SK-N-SH treated with all-trans-retinoic acid at 6 μM for 48 hours (cell line): ENCODE measurements at places on chromosomes 1 and 21.

- ATAC-seq: no peak
Measured at GRCh38 chr1:235468004-235468403, 36.2 kb downstream of the B3GALNT2 start.

DNA sequence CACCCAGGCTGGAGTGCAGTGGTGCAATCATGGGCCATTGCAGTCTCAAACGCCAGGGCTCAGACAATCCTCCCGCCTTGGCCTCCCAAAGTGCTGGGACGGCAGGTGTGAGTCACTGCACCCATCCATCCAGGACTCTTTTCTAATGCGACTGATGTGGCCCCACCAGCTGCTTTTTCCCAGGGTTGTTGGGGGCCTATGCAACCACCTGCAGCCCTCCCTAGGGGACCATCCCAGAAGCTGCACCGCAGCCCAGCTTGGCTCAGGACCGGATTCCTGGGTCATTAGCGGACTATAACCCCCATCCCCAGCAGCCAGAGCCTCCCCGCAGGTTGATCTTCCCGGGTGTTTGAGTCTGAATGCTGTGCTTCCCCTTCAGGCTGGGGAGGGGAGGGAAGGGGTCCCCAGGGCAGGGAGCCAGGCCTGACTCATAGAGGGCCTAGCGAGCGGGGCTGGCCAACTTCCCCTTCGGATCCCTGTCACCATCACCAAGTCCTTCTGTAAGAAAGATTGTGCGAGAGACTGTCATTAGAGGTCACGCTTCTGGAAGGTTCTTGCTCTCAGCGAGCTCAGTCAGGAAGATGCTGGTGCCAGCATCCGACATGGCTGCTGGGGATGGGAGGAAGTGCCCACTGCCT lies 108.7 kb upstream of the ACTRT2 start:
- no peak for ATAC-seq

GRCh38 chr1:62131093-62131725 lies 63.4 kb upstream of the L1TD1 start:
- ATAC-seq: peak; percentile 96

DNA sequence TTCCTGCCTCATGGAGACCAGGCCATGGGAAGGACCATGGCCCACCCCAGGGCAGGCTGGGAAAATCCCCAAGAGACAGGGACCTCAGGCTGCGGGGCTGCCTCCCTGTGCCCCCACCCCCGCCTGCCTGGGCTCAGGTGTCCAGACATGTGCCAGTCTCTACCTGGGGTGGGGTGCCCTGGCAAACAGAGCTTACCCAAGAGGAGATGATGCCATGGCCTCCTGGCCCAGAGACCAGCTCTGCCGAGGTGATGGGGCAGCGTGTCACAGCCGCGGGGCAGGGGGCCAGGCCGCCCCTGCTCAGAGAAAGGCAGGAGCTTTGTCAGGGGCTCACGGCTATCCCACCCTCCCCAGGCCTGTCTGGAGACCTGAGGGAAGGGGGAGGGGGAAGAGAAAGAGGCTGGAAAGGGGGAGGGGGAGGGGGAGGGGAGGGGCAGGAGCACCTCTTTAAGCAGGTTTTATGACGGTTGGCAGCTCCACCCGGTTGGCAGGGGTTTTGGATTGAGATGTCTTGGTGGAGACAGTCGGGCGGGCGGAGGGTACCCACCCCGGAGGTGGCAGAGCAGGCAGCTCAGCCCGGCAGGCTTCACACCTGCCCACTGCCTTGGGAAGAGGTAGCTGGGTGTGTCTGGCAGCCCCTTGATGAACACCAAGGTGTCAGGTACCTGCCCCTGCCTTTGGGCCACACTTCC lies 101.5 kb upstream of the IFFO2 start:
- no peak for ATAC-seq

GRCh38 chr1:186456729-186457255 lies 4.1 kb downstream of the PDC start:
- ATAC-seq: no peak

DNA sequence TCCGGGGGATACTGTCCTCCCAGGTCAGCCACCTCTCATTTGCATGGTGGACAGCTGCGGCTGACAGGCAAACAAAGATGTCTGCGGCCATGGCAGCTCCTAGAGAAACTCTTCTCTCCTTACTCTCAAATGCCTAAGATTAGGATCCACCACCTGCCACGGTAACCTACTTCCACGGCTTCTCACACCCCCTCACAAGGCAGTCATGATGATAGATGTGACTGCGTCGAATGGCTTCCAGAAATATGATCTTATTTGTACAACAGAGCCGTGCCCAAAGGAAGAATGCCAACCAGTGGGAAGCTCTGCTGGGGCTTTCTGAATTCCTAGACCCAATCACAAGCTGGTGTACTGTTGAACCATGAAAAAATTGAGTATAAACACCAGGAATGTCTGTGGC lies 73.4 kb downstream of the BACE2 start:
- no peak for ATAC-seq

DNA sequence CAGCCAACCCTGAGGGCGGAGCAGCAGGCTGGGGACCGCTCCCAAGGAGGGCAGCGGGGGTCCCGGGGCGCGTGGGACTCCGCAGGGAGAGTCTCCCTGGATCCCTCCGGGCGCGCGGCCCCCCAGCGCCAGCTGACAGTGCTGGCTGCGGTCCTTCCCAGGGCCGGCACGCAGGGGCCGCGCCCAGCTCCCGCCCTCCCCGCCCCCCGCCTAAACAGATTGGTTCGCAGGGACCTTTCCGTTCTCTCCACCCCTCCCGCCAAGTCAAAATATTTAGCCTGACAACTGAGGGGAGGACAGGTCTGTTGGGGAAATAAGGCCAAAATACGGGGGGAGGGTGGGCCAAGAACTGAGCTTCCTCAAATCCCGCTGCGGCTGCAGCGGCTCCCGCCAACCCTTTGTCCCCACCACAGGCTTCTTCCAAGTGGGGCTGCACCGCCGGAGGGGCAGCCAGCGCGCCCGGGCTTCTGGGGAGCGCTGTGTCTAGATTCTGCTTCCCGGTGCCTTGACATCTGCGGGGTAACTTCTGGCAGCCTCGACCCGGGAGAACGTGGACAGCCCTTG lies at the start of gene INSRR:
TSS of gene INSRR (minus strand) at position 159 of the 564 bp plus-strand sequence. CDS start 496 bp downstream, outside the sequence.
- ATAC-seq: peak; percentile 2; the same call in 2 of the 3 replicates

- no peak for ATAC-seq
Measured at GRCh38 chr1:112510340-112510739, 1.6 kb downstream of the WNT2B start.

DNA sequence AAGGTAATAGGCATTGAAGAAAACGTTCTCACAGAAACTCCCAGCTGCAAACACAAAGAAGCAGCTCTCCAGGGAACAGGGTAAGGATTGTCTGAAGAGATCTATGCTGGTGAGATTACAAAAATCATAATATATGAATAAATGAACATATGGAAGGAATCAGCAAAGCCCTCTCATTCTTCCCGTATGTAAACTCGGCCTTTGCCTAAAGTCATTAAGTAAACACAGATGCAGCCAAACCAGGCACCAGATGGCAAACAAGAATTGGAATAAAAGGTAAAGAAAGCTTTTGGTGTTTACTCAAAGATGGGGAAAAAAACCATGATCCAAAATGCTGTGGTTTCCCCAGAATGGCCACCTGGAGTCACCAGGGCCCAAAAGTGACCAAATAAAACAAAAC lies 76.6 kb upstream of the HOOK1 start:
- peak; percentile 69 for ATAC-seq

- ATAC-seq: no peak
Measured at GRCh38 chr1:239422818-239423217, 36.5 kb downstream of the CHRM3 start.

- no peak for ATAC-seq
Measured at GRCh38 chr1:237235091-237235490, 193.1 kb downstream of the RYR2 start.

DNA sequence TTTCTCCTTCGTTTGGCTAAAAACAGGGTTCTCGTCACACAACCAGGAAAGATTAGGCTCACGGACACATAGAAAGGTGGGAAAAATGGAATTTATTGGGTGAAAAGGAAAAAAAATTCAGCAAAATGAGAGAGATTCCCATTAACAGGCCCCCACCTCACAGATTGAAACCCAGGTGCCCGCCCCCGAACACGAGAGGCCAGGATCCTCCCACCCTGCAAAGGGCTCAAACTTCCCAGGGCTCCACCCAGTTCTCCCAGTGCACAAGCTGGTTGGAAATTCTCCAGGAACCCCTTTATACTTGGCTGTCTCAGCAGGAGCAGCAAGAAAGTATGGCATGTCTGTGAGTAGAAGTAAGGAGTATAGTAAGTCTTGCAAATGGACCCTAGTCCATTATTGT lies 499.7 kb downstream of the RWDD3 start:
- no peak for ATAC-seq

DNA sequence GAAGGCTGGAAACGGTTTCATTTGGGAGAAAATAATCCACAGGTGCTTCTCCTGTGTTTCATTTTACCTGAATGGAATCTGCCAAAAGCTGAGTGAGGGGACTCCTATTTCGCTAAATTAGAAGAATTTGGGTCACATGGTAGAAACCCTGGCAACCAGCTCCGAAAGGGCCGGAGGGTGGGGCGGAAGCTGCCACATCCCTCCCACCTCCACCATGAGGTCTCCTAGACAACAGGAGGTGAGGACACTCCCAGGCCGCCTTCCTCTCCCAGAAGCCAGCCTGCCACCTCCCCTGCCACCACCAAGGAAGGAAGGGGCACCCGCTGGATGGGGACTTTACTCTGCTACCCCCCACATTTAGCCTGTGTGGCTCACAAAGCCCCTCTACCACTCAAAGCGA lies 199.9 kb upstream of the ZC3H12A start:
- no peak for ATAC-seq

GRCh38 chr1:225977937-225978748 lies 21.0 kb downstream of the SDE2 start:
- ATAC-seq: no peak

DNA sequence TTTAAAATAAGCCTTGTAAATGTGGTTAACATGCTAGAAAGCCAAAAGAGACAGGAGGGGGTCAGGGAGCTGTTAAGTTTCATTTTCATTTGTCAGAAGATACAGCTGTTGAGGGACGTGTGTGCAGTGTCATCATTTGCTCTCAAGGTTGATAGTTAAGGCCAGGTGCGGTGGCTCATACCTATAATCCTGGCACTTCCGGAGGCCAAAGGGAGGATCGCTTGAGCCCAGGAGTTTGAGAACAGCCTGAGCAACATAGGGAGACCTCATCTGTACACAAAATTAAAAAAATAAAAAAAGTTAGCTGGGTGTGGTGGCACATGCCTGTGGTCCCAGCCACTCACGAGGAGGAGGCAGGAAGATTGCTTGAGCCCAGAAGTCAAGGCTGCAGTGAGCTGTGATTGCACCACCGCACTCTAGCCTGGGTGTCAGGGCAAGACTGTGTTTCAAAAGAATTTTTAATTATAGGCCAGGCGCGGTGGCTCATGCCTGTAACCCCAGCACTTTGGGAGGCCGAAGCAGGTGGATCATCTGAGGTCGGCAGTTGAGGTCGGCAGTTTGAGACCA lies 22.7 kb downstream of the ZBTB8OS start:
- no peak for ATAC-seq

- ATAC-seq: no peak
Measured at GRCh38 chr1:47635597-47635996, 197.8 kb downstream of the FOXD2 start.

GRCh38 chr21:44547656-44548331 lies 3.5 kb downstream of the KRTAP10-2 start:
- no peak for ATAC-seq

- no peak for ATAC-seq
Measured at GRCh38 chr1:241172486-241172885, 184.5 kb downstream of the RGS7 start.

DNA sequence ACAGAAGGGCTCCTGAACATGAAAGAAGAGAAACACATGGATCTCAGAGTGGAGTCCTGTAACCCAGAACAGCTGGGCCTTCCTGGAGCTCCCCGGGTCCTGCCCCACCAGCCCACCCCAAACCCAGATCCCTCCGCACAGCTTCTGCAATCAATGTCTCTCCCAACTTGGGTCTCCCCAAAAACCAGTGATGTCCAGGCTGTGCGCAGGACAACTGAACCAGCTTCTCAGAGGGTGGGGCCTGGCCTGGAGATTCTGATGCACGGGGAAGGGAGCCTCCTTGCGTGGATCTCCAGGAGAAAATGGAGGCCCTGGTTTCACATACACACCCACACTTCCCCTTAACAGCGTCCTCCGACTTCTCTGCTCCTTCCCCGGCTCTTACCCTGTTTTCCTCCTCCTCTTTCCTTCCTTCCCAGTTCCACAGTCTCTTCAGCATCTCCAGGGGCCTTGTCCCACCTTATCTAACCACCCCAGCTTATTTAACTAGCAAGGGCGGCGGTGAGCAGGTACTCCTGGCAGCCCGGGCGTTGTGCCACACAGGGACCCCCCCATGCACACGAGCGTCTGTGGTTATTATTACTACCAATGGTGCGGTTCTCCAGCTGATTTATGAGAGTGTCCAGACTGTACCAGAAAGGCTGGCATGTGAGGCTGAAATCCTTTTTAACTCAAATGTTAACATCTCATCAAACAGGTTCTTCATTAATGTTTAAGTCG lies 11.2 kb upstream of the MX2 start:
- no peak for ATAC-seq

DNA sequence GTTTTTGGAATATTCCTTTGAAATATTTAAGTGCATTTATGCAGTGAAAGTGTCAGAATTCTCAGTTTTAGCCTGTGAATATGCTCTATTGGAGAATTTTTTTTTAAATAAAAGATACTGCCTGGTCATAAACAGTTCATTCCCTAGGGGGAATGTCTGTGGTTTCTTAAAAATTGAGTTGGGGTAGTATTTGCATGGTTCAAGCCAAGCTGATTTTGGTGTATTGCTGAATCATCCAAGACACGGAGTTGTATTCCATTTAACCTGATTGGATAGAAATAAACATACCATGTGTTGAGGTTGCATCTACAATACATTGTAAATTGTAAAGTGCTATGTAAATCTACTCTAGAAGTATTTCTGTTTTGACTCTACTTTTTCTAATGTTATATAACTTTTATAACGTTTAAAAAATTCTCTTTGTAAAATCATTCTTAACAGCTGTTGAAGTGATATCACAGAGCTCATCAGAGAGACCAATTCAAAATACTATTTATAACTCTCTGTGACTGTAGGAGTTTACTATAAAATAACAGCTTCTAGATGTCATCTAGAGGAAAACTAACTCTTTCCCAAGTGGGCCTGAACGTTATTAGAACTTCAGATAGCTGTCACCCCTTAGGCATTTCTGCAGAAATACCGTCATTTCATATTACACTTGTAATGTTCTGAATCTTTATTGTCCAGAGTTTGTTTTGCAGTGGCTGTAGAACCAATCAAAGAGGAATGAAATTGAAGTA lies 199.1 kb downstream of the USP25 start:
- no peak for ATAC-seq

GRCh38 chr1:168821434-168821833 lies 92.4 kb upstream of the DPT start:
- ATAC-seq: no peak

DNA sequence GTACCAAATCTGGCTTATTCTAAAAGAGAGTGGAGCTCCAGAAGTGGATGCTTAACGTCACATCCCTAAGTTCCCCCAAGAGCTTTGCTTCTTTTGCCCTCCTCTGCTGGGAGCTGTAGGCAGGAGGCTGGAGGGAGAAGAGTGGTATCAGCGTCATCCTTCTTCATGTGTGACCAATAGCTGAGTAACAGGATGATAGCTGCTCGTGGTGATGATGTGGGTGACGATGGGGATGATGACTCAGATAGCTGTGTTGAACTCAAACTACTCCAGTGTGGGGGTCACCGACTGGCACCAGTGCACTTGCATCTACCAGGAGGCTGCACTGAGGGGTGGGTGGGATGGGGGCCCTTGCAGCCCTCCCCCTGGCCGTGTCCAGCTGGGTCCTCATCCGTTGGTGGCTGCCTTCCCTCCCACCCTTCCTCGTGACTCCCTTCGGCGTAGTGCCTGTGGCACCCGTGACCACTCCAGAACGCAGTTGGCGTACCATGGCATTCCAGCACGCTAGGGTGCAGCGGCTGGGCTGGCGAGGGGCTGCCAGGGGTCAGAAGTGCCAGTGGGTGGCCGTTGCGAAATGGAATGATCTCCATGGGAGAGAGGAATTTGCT lies 1.1 kb downstream of the IGFN1 start:
- ATAC-seq: peak; percentile 89
